ENCODE measurements at places on chromosomes 2 and 18.

DNA sequence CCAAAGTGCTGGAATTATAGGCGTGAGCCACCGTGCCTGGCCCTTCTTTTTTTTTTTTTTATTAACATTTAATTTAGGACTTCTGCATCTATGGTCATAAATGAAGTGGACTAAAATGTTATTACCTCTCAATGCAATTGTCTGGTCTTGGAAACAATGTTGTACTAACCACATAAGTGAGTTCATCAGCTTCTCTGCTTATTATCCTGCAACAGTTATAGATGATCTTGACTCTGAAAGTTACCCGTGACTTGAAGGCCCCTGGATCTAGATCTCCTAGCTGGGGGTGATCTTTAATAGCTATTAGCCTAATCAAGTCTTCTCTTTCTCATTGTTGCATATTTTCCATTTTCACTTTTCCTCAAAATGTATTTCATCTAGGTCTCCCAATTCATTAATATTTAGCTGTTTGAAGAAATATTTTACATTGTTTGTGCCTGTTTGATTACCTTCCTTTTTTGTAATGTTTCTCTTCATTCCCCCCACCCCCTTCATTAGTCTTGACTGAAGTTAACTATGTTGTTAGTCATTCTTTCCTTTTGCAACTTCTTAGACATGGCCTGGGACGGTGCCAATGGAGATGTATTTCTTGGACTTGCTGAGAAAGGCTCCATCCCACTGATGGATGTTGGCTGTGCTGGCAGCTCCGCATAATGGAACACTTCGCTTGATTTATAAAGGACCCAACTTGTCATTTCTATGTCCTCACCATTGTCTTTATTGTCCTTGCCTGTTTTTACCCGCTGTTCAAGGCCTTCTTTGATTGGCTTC lies 141.6 kb upstream of the RIOK3 start:
- peak; percentile 35 for DNase-seq

DNA sequence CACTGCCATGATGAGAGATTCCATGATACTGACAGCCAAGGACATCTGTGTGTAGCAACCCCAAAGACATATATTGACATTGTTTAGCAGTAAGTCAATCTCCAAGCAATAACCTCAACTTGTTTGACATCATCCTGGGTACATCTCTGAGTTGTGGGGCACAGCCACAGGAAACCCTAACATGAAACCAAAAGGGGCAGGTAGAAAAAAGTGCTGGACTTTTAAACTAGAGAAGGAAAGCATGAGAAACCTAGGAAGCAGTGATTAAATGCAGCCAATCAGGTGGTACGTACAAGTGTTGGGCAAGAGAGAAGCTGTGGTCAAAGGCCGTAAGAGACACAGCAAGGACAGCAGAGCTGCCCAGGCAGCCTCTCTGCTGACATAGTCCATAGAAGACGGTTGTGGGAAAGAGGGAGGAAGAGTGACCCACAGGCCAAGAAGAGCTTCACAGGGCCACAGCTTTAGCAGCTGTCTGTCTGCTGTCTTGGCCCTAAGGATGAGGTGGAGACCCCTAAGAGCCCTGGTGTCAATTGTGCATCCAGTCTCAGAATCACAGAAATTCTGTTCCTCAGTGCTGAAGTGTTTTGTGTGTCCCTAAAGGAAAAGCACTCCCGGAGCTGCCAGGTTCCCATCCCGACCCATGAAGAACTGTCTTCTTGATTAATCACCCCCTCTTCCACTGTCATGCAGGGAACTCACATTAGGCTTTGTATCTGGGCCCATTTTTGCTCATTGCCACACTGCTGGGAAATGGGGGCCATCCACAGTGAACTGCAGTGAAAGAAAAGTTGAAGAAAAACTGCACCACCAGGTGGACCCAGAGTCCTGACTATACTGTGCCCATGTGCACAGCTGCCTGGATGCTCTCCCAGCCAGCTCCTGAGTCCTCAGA lies 25.4 kb upstream of the CHN1 start:
- DNase-seq: no peak

DNA sequence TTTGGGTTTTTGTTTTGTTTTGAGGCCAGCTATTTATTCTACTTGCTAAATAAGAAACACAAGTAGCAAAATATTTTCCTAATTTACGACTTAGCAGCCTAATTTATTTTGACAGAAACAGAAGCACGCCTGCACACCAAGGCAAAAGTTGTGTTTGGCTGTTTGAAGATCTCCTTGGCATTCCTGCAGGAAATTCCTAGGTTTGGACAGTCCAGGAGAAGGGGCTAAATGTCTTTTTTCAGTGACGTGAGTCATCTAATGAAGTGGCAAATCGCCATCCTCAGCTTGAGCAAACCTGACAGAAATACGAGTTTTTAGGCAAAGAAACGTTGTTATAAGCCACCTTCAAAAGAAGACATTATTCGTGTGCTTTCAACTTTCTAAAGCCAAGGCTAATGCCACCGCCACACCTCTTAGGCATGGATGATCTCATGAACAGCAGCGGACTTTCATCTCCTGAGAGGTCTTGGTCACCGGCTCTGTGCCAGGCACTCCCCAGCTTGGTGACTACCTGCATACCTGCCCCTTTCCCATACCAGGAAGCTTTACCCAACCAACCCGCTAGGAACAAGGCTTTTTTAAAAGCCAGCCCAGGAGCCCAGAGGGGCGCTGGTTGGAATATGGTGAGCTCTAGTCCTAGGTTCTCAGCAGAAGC lies 30.9 kb downstream of the STK39 start:
- no peak for DNase-seq

DNA sequence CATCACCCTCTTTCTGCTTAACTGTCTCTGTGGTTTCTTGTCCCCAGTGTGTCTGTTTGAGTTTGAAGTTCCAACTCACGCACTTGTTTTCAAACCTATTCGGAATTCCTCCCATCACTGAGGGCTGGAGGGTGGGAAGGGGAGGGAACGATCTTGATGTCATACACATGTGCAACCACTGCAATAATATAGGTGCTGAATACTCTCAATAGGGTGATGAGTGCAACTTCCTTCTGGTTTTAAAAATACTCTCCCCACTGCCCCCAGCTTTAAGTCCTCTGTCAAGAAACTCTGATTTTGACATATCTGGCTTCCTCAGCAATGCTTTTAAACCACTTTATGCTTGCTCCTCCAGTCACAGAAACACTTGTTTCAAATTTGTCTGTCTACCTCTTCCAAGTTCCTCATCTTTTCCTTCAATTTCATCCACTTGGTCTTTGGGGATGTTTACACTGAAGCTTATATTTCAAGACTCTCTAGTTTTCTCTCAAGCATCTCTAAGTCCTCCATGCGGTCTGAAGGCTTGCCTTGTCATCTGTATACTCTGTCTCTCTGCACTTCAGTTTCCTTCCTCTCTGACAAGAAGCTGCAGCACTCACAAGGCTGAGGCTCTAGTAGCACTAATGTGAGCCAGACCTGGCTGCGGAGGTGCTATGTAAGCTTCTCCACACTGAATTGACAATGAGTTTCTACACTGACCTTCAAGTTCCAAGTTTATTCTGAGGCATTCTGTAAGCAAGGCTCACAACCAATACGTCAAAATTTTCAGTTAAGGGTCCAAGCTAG lies 422.3 kb downstream of the ZEB2 start:
- DNase-seq: no peak

DNA sequence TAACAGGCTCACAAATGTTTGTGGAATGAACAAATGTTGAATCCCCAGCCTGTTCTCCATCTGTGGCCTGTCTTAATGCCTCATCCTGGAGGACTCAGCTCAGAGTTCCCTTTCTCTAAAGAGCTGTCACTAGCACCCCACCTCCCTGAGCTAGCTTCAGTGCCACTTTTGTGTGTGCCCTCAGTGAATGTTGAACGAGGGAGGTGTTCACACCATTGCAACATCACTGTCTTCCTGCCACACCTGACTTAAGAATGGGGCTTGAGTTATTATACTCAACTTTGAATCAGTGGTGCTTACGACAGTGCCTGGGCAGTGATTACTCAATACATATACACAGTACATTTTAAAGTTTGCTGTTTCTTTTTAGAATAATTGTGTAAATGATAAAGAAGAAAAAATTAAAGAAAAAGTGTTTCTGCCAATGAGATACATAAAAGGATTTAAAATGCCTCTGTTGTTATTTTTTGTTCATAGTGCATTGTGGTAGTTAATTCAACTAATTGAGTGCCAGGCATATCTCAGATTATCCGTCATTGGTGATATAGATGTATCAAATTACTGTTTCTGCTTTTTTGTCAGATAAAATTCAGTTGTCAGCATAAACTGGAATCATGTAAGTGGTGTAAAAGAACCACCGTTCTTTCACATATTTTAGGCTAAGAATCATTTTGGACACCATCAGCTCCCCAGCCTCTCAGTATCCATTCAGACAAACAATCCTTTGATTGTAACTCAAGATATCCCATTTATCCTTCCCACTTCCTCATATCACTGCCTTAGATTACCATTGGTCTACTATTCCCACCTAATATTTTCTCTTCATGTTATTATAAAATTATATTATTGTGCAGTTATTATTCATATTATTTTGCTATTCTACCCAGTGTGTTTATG lies 304.7 kb downstream of the PTPRM start:
- no peak for DNase-seq

GRCh38 chr2:135783439-135783838 lies 41.8 kb downstream of the UBXN4 start:
- no peak for DNase-seq

GRCh38 chr2:144479659-144480058 lies 40.3 kb downstream of the ZEB2 start:
- DNase-seq: no peak

GRCh38 chr2:196205011-196205766 lies 33.8 kb upstream of the STK17B start:
- no peak for DNase-seq

Data from amniotic stem cell (primary cell).